ENCODE measurements at places on chromosomes 7 and 10. TPM values are rescaled to one million over a fixed set of nuclear protein-coding genes. Genes with fewer than 3 reads are reported as not detected.

DNA sequence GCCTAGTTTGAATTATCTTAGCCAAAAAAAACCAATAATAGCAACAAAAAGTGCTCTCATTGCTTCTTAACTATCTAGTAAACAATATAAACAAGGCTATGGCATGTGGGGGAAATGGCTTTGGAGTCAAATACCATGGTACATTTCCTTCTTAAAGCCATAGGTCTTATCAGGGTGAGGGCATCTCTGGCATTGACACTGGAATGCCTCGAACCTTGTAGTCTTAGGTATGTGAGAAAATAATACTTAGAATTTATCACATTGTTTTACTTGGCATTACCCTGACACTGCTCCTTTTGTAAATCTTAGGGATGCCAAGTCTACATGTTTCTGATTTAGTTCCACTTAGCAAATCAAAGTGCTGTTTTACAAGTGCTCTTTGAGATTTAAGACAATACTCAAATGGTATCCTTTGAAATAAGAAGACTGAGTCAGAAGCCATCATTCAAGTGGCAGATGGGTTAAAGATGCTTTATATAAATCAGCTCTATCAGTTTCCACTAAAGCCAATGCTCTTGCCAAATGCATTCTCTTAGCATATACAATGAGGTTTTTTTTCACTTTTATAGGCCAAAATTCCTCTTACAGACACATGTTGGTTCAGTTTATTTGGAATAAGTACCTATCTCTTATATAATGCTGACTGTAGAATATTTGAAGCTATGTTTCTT, 155.2 kb downstream of the HPSE2 start:
- H3K27ac ChIP-seq, result no peak overlapping the region
- H3K4me1 ChIP-seq, result no peaks in the 10 kb centered on the region
- no peak overlapping the region for H3K4me3 ChIP-seq
- no peaks in the 10 kb centered on the region for H3K36me3 ChIP-seq

GRCh38 chr7:158676171-158676840, 28.3 kb downstream of the NCAPG2 start:
- no peak for DNase-seq
- H3K4me3 ChIP-seq, result no peak overlapping the region
- peaks cover 18% of the 10 kb centered on the region for H3K36me3 ChIP-seq
- no peaks in the 10 kb centered on the region for H3K27me3 ChIP-seq
- H3K27ac ChIP-seq, result no peak overlapping the region

MTPN gene
- 171 TPM for total RNA-seq

DNA sequence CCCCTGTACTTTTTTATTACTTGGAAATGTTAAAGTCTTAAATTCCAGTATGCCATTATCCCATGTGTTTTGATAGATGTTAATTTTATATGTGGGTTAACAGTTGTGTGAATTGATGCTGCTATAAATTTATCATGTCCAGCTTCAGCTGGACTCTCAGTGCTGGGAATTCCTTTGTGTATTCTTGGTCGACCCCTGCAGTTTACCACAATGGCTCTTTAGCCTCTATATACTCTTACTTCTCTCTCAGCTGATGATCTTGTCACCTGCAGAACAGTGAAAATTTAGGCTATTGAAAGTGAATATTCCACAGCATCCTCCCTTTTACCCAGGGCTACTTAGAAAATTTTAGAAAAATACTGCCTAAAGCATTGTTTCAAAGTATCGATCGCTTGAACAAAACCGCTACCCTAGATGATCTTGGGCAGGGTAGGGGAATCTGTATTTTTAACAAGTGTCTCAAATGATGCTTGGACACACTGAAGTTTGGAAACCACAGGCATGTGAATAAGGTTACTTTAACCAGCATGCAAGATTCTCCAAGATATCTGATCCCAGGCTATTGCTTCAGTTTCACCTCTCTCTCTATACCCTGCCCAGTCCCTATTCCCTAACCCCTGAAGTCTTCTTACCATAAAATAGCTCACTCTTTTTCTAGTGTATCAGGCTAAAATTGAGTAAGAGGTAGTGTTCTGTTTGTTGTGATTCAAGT, 25.4 kb downstream of the LCOR start:
- peaks cover 2% of the 10 kb centered on the region for H3K36me3 ChIP-seq
- H3K4me1 ChIP-seq, result no peaks in the 10 kb centered on the region
- no peaks in the 10 kb centered on the region for H3K27me3 ChIP-seq
- no peak overlapping the region for H3K4me3 ChIP-seq

GRCh38 chr10:107487284-107487683, 322.8 kb upstream of the SORCS1 start:
- no peak overlapping the region for H3K27ac ChIP-seq
- H3K4me1 ChIP-seq, result no peaks in the 10 kb centered on the region
- H3K4me3 ChIP-seq, result no peak overlapping the region
- H3K36me3 ChIP-seq, result no peaks in the 10 kb centered on the region

GRCh38 chr7:49321843-49322242, 397.5 kb downstream of the CDC14C start:
- H3K27me3 ChIP-seq, result no peaks in the 10 kb centered on the region
- H3K4me1 ChIP-seq, result no peaks in the 10 kb centered on the region
- H3K27ac ChIP-seq, result no peak overlapping the region
- H3K4me3 ChIP-seq, result no peak overlapping the region
- no peak for DNase-seq

DNA sequence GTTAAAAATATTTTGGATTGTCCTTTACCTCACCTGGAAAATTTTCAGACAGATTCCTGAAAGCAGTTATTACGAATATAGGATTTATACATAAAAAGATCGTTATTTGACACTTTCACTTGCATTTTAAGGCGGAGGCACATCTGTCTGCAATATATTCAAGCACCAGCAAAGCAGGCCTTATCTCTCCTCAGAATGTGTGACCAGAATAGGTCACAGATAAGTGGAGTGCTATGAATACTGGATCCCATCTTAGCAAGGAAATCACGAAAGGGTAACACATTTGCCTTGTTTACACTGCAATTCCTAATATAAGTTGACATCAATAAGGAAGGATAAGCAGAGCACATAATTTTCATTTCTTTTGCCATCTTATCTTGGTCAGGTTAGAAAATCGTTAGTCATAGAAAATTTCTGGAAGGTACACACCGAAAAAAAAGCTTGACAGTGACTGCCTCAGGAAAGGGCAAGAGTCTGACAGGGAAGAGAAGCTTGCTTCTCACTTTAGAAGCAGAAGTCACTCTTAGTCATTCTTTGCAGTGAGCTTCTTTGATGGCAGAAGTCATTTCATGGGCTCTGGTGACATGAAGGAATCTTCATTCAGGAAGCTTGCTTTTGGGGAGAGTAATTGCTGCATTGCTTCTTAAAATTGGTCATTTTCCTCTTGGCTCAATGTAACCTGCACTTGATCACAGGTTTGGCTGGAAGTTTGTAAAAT, 98.1 kb upstream of the STK17A start:
- peaks cover 2% of the 10 kb centered on the region for H3K27me3 ChIP-seq
- H3K27ac ChIP-seq, result no peak overlapping the region
- DNase-seq, result no peak
- no peak overlapping the region for H3K4me3 ChIP-seq
- no peaks in the 10 kb centered on the region for H3K36me3 ChIP-seq
- H3K4me1 ChIP-seq, result no peaks in the 10 kb centered on the region

DNA sequence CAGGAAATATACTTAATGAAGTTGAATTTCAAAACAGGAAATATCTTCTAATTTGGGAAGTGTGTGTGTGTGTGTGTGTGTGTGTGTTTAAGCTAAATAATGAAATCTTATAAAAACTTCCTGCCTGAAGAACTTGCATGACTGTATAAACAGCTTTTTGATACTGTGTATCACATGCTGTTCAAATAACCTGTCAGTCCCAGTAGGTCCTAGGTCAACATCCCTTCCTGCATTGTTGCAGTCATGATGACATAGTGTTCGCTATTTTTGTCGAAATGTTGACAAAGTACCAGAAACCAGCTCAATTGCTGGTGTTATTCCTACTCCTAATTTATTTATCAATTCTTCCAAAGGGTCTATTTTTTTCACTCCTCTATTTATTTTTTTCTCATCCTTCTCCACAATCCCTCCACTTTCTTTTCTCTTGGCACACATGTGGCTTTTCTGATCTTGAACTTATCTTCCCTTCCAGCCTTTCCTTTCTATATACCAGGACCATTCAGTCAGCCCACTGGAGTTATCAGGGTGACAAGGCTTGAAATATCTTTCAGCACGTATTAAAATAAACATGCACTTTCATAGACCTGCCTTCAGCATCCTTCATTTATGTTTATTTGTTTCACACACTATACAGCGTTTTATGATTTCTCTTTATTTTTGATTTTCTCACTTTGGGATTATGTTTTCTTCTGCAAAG, 115.8 kb downstream of the PLXDC2 start:
- H3K27me3 ChIP-seq, result no peaks in the 10 kb centered on the region
- H3K4me3 ChIP-seq, result peak overlapping the region; percentile 26
- peak overlapping the region; percentile 38 for H3K27ac ChIP-seq
- H3K4me1 ChIP-seq, result peaks cover 27% of the 10 kb centered on the region

GRM3 gene
- not detected for total RNA-seq

DNA sequence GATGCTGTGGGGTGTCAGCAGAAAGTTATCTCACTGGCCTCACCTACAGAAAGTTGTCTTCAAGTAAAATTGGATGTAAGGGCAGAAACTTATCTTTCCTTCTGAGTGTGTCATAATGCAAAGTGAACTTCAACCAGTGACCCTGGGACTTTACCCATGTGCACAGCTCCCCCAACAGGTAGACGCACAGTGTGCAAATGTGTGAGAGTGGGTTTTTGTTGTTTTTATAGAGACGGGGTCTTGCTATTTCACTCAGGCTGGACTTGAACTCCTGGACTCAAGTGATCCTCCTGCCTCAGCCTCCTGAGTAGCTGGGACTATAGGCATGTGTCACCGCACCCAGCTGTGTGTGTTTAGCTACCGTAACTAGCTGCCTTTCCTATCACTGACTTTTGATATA, 6.4 kb upstream of the KAZALD1 start:
- H3K27ac ChIP-seq, result no peak overlapping the region
- DNase-seq, result no peak
- H3K4me1 ChIP-seq, result peaks cover 12% of the 10 kb centered on the region
- H3K27me3 ChIP-seq, result no peaks in the 10 kb centered on the region

DNA sequence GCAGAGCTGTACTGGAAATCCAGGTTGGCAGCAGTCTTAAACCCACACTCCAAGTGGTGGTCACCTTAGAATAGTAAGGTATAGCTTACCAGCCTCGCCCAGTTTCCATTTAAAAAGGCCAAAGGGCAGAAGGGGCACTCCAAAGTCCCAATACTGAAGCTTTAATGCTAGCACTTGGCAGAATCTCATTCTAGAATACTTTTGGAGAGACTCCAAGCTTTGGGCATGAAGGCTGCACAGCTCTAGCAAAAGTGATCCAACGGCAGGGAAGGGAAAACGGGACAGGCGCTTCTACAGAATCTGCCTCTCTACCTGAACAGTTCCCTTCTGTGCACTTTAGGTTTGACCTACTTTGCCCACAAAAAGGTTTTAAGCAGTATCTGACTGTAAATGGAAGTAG, 19.7 kb downstream of the SMURF1 start:
- no peak for DNase-seq
- H3K27ac ChIP-seq, result no peak overlapping the region
- H3K4me3 ChIP-seq, result no peak overlapping the region
- H3K4me1 ChIP-seq, result peaks cover 10% of the 10 kb centered on the region
- peaks cover 2% of the 10 kb centered on the region for H3K36me3 ChIP-seq

DNA sequence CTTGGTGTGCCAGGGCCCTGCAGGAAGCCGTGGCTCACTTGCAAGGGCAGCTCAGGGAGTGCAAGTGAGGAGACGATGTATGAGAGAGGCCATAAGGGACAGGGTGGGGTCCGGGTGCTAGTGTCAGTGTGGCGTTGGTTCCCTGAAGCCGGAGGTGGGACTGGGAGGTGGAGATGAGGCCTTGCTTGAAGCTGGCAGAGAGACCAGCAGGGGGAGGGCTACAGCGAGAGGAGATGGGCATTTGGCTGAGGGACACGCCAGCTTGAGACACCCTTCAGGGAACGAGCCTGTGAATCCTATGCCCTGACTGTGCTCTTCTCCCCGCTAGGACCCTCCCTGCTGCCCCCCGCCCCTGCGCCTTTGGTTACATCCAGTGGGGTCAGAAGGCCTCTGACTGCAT, 529.1 kb downstream of the TCERG1L start:
- no peaks in the 10 kb centered on the region for H3K36me3 ChIP-seq
- H3K27ac ChIP-seq, result no peak overlapping the region
- no peaks in the 10 kb centered on the region for H3K27me3 ChIP-seq
- H3K4me1 ChIP-seq, result no peaks in the 10 kb centered on the region
- DNase-seq, result no peak

Measured in endothelial cell of umbilical vein (primary cell).